ENCODE measurements at places on chromosomes 3 and 15. TPM values are rescaled to one million over a fixed set of nuclear protein-coding genes. Genes with fewer than 3 reads are reported as not detected.

DNA sequence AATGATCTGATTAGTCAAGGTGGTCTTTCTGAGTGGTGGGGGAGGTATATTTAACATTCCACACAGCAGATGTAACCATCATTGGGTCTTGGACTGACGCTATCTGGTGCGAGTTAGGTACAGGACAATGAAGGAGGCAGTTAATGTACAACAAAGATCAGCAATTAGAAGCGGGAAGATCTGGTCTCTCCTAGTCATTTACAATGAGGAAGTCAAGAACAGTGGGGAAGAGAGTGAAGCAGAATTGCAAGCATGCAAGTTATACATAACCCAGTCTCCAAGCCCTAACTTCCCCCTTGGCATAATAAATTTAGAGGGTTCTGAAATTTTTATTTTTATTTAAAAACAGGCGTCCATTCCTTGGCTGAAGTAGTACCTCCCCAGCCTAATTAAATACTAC is 14.1 kb downstream of the GPD1L start:
- DNase-seq, result no peak
- H3K4me3 ChIP-seq, result no peak overlapping the region
- H3K27me3 ChIP-seq, result no peaks in the 10 kb centered on the region
- H3K27ac ChIP-seq, result no peak overlapping the region

DNA sequence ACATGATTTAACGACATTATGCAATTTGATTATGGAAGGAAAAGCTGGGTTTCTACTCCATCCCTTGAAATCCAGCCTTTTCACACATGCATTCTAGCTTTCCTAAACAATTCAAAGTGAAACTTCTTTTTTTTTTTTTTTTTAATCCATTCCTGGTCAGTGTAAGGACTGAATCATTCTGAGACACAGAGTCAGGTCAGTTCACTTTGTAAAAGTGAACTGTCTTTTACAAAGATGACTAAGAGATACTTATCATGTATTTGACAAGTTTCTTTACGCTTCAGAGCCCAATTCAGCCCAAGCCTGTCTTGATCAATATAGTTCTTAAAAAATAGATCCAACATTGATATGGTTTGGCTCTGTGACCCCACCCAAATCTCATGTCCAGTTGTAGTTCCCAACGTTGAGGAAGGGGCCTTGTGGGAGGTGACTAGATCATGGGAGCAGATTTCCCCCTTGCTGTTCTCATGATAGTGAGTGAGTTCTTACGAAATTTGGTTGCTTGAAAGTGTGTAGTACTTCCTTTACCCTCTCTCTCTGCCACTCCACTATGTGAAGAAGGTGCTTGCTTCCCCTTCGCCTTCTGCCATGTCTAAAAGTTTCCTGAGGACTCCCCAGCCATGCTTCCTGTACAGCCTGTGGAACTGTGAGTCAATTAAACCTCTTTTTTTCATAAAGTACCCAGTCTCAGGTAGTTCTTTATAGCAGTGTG is 345.6 kb upstream of the THBS1 start:
- DNase-seq, result no peak
- no peak overlapping the region for H3K4me3 ChIP-seq
- H3K4me1 ChIP-seq, result peaks cover 4% of the 10 kb centered on the region
- H3K27me3 ChIP-seq, result no peaks in the 10 kb centered on the region

- H3K4me1 ChIP-seq, result no peaks in the 10 kb centered on the region
- H3K27me3 ChIP-seq, result no peaks in the 10 kb centered on the region
- H3K36me3 ChIP-seq, result no peaks in the 10 kb centered on the region
- H3K4me3 ChIP-seq, result no peak overlapping the region
These were observed 977.0 kb upstream of the NR2F2 start for GRCh38 chr15:95353512-95353911.

DNA sequence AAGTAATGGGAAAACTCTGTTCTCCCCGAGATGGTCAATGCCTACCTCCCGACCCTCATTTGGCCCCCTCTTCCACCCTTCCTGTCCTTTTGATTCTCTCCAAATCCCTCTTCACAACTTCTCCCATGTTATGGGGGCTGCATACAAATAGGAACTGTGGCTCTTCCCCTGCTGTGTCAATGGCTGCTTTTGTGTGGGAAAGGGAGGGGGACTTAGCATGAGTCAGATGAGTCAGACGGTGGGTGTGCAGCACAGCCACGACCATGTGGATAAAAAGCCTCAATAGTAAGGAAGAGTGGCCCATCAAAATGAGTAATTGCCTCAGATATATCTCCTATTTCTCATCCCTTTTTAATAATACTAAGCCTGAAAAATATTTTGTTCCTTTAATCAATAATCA is 31.9 kb downstream of the SPATA16 start:
- H3K27me3 ChIP-seq, result no peaks in the 10 kb centered on the region
- H3K4me3 ChIP-seq, result no peak overlapping the region
- H3K27ac ChIP-seq, result no peak overlapping the region
- DNase-seq, result no peak

GRCh38 chr3:152226176-152226575 is 42.6 kb upstream of the MBNL1 start:
- H3K27ac ChIP-seq, result no peak overlapping the region
- H3K36me3 ChIP-seq, result no peaks in the 10 kb centered on the region
- H3K4me3 ChIP-seq, result no peak overlapping the region
- DNase-seq, result no peak

DNA sequence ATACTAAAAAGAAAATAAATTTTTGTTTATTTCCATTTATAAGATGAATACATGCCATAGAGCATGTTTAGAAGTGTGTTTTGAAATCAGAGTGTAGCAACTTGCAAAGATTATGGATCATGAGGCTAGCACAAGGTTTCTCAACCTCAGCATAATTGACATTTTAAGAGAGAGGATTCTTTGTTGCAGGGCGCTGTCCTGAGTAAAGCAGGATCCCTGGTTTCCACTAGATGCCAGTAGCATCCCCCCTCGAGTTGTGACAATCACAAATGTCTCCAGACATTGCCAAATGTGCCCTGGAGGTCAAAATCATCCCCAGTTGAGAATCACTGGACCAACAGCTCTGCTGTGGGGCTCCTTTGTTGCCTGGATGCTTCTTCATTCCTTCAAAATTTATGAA is 128.5 kb upstream of the RBMS3 start:
- H3K27ac ChIP-seq, result no peak overlapping the region
- no peak overlapping the region for H3K4me3 ChIP-seq
- H3K36me3 ChIP-seq, result no peaks in the 10 kb centered on the region
- peak; percentile 41 for DNase-seq
- H3K4me1 ChIP-seq, result no peaks in the 10 kb centered on the region

GRCh38 chr15:62165793-62166375 is 799 bp upstream of the C2CD4B start:
- no peak overlapping the region for H3K4me3 ChIP-seq
- peaks cover 24% of the 10 kb centered on the region for H3K27me3 ChIP-seq
- no peaks in the 10 kb centered on the region for H3K4me1 ChIP-seq
- no peak overlapping the region for H3K27ac ChIP-seq
- no peaks in the 10 kb centered on the region for H3K36me3 ChIP-seq

The STARD9 gene
- total RNA-seq, result 5.1 TPM

GRCh38 chr3:9196020-9196419 is 53.4 kb downstream of the SRGAP3 start:
- H3K27ac ChIP-seq, result no peak overlapping the region
- peak; percentile 53 for DNase-seq
- H3K4me1 ChIP-seq, result 0 out of 2 replicates have a peak, but pooled peaks cover 2% of the 10 kb centered on the region
- H3K36me3 ChIP-seq, result no peaks in the 10 kb centered on the region
- no peaks in the 10 kb centered on the region for H3K27me3 ChIP-seq

DNA sequence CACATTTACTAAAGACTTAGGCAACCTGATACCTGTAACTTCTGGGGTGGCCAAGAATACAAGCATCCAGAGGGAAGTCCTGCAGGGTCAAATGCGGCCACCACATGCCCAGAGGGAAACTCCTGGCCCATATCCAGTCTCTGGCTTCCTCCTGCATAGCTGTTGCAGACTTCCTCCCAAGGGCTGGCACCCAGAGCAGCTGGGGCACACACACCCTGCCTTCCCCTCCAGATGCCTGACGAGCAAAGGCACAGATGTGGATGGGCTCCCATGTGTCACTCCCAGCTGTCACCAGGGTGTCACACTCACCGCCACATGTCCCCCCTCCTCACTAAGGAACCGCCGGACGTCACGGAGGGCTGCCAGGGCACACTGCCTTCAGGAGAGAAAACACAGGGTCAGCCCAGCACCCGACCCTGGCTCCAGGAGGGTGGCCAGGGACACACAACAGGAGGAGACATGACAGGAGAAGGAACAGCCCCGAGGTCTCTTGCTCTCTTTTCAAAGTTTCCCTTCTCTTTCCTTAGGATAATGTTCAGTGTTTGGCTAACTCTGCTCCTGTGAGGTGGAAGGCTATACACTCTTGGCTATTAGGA is 13.2 kb downstream of the PFKFB4 start:
- no peak overlapping the region for H3K4me3 ChIP-seq
- H3K36me3 ChIP-seq, result peaks cover 55% of the 10 kb centered on the region
- DNase-seq, result peak; percentile 22
- no peak overlapping the region for H3K27ac ChIP-seq

The HES1 gene
- 23.3 TPM for total RNA-seq

DNA sequence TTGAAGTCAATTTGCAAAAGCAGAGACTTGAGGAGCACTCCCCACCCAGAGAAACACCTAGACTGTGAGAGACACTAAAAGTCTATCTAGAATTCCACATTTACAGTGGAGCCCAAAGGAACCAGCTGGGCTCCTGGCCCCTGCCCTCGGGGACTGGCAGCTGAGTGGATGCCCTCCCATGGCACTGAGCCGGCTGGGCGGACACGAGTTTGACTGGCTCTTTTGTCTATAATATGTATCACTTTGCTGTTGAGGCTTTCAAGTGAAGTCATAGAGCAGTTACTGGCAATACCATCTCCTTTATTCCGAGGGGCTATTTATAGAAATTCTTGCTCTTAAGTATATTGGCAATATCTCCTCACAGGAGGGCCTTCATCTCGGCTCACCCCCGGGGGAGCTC is 65.8 kb upstream of the TNFAIP8L3 start:
- no peaks in the 10 kb centered on the region for H3K27me3 ChIP-seq
- no peaks in the 10 kb centered on the region for H3K36me3 ChIP-seq
- no peak overlapping the region for H3K4me3 ChIP-seq
- DNase-seq, result no peak

DNA sequence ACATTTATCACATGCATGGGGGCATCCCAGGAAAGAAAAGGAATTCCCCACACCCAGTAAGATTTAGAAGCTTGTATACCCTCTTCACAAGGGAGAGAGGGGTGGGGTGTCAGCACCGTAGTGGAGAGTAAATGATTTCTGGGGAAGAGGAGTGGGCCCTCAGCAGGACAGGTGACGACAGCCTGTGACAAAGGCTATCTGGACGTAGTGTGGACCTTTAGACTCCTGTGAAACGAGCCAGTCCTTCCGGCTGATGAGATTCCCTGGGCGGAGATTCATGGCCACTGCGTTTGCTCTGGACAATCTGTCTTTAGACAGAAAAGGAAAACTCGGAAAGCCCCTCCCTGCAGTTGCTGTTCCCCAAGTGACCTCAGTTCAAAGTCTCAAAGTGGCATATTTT is 1.7 kb upstream of the FAM3D start:
- no peaks in the 10 kb centered on the region for H3K4me1 ChIP-seq
- H3K27ac ChIP-seq, result no peak overlapping the region
- H3K27me3 ChIP-seq, result no peaks in the 10 kb centered on the region
- no peak overlapping the region for H3K4me3 ChIP-seq
- H3K36me3 ChIP-seq, result no peaks in the 10 kb centered on the region

The SI gene
- total RNA-seq, result not detected

DNA sequence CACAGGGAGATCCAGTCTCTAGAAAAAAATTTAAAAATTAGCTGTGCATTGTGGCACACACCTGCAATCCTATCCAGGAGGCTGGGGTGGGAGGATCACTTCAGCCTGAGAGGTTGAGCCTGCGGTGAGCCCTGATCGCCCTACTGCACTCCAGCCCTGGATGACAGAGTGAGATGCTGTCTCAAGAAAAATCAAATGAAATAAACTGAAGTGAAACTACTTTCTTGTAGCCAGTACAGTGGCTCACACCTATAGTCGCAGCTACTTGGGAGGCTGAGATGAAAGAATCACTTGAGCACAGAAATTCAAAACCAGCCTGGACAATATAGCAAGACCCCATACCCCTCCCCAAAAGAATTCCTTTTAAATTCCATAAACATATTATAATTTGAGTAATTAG is 35.4 kb downstream of the SMARCC1 start:
- peaks cover 49% of the 10 kb centered on the region for H3K36me3 ChIP-seq
- no peaks in the 10 kb centered on the region for H3K4me1 ChIP-seq
- no peak overlapping the region for H3K27ac ChIP-seq
- no peaks in the 10 kb centered on the region for H3K27me3 ChIP-seq
- H3K4me3 ChIP-seq, result no peak overlapping the region
- no peak for DNase-seq

The KCNMB3 gene
- total RNA-seq, result 1.9 TPM

DNA sequence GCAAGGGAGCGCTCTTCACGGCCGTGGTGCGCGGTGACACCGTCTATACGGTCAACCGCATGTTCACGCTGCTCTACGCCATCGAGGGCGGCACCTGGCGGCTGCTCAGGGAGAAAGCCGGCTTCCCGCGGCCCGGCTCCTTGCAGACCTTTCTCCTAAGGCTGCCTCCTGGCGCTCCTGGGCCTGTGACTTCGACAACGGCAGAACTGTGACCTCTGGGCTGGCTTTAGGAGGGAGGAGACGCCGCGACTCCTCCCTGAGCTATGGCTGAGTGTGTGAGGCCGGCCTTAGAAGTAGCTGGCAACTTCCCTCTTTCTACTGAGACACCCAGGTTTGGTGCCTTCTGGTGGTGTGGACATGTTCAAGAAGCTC is 1.4 kb downstream of the KBTBD13 start:
- no peaks in the 10 kb centered on the region for H3K36me3 ChIP-seq
- peaks cover 8% of the 10 kb centered on the region for H3K4me1 ChIP-seq
- DNase-seq, result peak; percentile 94
- no peaks in the 10 kb centered on the region for H3K27me3 ChIP-seq
- no peak overlapping the region for H3K27ac ChIP-seq

The FOXB1 gene
- total RNA-seq, result 3.7 TPM

The ADAMTS17 gene
- 2.9 TPM for total RNA-seq

The ALDH1A2 gene
- total RNA-seq, result 0.72 TPM

GRCh38 chr15:38438031-38438986 is 15.6 kb upstream of the FAM98B start:
- H3K4me1 ChIP-seq, result no peaks in the 10 kb centered on the region
- no peak overlapping the region for H3K4me3 ChIP-seq
- no peak overlapping the region for H3K27ac ChIP-seq
- no peaks in the 10 kb centered on the region for H3K36me3 ChIP-seq

- H3K4me3 ChIP-seq, result no peak overlapping the region
- H3K27me3 ChIP-seq, result no peaks in the 10 kb centered on the region
- DNase-seq, result no peak
These were observed 253.3 kb upstream of the LYSMD4 start for GRCh38 chr15:99986297-99987118.

- H3K4me1 ChIP-seq, result no peaks in the 10 kb centered on the region
- no peaks in the 10 kb centered on the region for H3K27me3 ChIP-seq
- H3K36me3 ChIP-seq, result no peaks in the 10 kb centered on the region
- H3K27ac ChIP-seq, result no peak overlapping the region
- no peak overlapping the region for H3K4me3 ChIP-seq
- no peak for DNase-seq
These were observed 43.9 kb upstream of the GOLGA8J start for GRCh38 chr15:30038667-30039523.

- no peaks in the 10 kb centered on the region for H3K27me3 ChIP-seq
- no peak overlapping the region for H3K4me3 ChIP-seq
- H3K27ac ChIP-seq, result no peak overlapping the region
These were observed 1024.1 kb upstream of the CFAP20DC start for GRCh38 chr3:60073942-60074341.

The COL8A1 gene
- 0.26 TPM for total RNA-seq

- no peak for DNase-seq
- peaks cover 10% of the 10 kb centered on the region for H3K36me3 ChIP-seq
- no peaks in the 10 kb centered on the region for H3K27me3 ChIP-seq
- H3K4me1 ChIP-seq, result peaks cover 2% of the 10 kb centered on the region
These were observed 25.5 kb upstream of the SKOR1 start for GRCh38 chr15:67799801-67800205.

- no peak overlapping the region for H3K4me3 ChIP-seq
- H3K4me1 ChIP-seq, result no peaks in the 10 kb centered on the region
- no peak for DNase-seq
- H3K27ac ChIP-seq, result no peak overlapping the region
- no peaks in the 10 kb centered on the region for H3K36me3 ChIP-seq
These were observed 664.7 kb downstream of the MECOM start for GRCh38 chr3:168998792-168999191.

Measured in H9 (cell line).